Forelimb muscle (tissue), 1 donor: ENCODE measurements at places on chromosomes 13 and 19. TPM values are rescaled to one million over a fixed set of nuclear protein-coding genes. Genes with fewer than 3 reads are reported as not detected.

- DNase-seq: no peak
Observed at GRCh38 chr19:30731591-30731990, 359.4 kb downstream of the ZNF536 start.

GRCh38 chr13:112058941-112059340 lies 8.0 kb upstream of the SOX1 start:
- no peak for DNase-seq

DNA sequence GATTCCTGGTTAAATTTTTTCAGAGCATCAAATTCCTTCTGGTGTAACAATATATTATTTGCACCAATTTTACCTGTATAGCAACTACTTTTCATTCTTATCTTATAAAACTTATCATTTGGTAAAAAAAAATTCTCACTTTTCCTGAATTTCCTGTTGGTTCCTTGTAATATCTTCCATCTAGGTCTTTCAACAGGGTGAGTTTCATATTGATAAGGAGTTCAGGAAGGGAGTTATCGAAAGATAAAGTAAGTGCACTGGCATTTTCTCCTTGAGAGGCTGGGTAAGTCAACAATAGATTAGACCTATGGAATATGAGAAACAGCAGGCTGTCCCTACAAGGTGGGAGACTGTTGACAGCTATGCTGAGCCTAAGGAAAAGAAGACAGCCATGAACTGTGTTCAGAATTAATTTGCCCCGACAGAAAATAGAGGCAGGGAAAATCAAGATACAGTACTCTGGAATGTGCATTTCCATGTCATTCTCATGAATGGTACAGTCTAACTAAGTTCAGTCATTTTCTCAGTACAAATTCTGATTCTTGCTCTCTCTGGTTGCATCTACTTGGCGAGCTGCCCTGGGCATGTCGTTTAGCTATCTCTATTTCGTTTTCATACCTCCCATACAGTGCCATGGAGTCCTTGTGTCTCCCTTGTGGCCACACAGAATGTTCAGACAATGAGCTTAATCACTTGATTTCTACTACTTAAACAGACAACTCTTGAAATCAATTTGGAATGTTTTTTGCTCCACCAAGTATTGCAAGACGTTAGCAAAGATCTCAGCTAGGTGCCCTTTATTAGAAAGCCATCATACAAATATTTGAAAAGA lies 9.9 kb downstream of the IGFL1 start:
- DNase-seq: no peak

- no peak for DNase-seq
Observed at GRCh38 chr19:39871362-39871761, 25.2 kb upstream of the FBL start.

- no peak for DNase-seq
Observed at GRCh38 chr19:43759515-43759914, 4.8 kb upstream of the SMG9 start.

The CD79A gene
- polyA plus RNA-seq: 0.73 TPM

The NFILZ gene
- not detected for polyA plus RNA-seq

The DKKL1 gene
- 2.4 TPM for polyA plus RNA-seq

GRCh38 chr19:46785054-46785979 lies 3.1 kb downstream of the SLC1A5 start:
- DNase-seq: no peak

DNA sequence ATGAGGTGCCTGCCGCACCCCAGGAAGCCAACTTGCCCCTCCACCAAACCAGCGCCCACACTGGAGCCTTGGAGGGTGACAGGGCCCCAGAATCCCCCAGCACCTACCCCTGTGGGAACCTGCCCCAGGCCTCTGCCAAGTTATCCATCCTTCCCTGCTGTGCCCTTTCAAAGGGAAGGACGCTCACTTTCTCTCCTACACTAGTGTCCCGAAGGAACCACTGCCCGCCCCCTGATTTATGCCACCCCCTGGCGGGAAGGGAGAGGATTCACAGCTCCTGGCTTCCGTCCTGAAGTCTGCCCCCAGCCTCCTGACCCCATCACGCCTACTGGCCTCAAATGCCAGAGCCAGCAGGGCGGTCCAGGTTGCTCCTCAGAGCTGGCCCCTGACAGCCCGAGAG lies 1.4 kb downstream of the EVI5L start:
- DNase-seq: no peak

DNA sequence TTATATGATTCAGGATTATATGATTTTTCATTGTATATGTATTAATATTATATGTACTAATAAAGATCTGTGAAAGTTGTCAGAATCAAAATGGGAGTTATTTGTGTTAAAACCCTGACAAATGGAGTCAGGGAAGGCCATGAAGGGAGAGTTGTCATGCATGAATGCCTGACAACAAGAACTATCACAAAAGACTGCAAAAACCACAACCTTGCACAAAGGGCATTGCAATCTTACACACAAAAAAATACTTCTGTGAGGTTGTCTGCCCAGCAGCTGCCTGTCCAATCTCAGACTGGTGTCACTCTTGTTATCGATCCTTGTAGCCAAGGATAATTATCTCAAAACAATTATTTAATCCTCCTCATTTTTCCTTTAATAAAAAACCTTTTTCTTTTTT lies 21.2 kb upstream of the RBM26 start:
- DNase-seq: no peak

GRCh38 chr13:69008499-69008898 lies 1099.1 kb upstream of the ATXN8OS start:
- DNase-seq: no peak

DNA sequence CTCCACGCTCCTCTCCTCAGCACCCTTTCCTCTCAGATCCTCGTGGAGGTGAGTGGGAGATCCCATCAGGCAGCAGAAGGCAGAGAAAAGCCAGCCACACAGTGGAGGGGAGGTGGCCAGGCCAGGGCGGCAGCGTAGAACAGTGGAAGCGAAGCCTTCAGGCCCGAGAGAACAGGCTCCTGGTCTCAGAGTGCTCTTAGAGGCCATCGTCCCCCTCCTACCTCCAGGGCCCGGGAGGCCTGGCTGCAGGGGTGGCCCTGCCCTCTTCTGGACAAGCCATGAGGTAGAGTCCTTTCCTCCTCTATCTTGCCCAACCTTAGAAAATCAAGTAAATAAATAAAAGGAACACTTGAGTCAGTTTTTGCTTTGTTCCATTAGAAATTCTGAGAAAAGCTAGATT lies 202.0 kb downstream of the KATNAL1 start:
- DNase-seq: no peak

DNA sequence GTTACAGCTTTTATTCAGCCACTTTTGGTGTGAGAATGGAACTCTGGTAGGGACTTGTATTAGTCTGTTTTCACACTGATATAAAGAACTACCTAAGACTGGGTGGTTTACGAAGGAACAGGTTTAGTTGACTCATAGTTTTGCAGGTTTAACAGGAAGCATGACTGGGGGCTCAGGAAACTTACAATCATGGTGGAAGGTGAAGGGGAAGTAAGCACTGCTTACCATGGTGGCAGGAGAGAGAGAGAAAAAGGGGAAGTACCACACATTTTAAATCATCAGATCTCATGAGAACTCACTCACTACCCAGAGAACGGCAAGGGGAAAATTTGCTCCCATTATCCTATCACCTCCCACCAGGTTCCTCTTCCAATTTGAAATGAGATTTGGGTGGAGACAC lies 942.2 kb downstream of the PCDH17 start:
- no peak for DNase-seq

GRCh38 chr13:40120288-40120687 lies 464.8 kb downstream of the COG6 start:
- DNase-seq: no peak

GRCh38 chr19:35501684-35502083 lies 11.4 kb upstream of the KRTDAP start:
- no peak for DNase-seq
